ENCODE measurements at places on chromosomes 7 and 10. TPM values are rescaled to one million over a fixed set of nuclear protein-coding genes. Genes with fewer than 3 reads are reported as not detected.

MBL2 gene
- not detected for total RNA-seq

GRID2IP gene
- 3.2 TPM for total RNA-seq

MASTL gene
- total RNA-seq, result 13.8 TPM

VWA2 gene
- not detected for total RNA-seq

GNB2 gene
- 246 TPM for total RNA-seq

RBM48 gene
- total RNA-seq, result 14.6 TPM

VAX1 gene
- not detected for total RNA-seq

NOM1 gene
- total RNA-seq, result 35.4 TPM

SHTN1 gene
- 64.0 TPM for total RNA-seq

CRYGN gene
- not detected for total RNA-seq

OR6B1 gene
- not detected for total RNA-seq

PDK4 gene
- total RNA-seq, result 2.1 TPM

GCK gene
- 0.34 TPM for total RNA-seq

TFEC gene
- total RNA-seq, result 0.12 TPM

CFTR gene
- total RNA-seq, result not detected

OPALIN gene
- total RNA-seq, result not detected

MMD2 gene
- total RNA-seq, result not detected

HMX2 gene
- total RNA-seq, result not detected

ELFN1 gene
- 4.4 TPM for total RNA-seq

SLC13A1 gene
- not detected for total RNA-seq
